ENCODE measurements at places on chromosomes 4 and X.

GRCh38 chr4:74890341-74890740 is 42.6 kb upstream of the PARM1 start:
- no peak for DNase-seq

DNA sequence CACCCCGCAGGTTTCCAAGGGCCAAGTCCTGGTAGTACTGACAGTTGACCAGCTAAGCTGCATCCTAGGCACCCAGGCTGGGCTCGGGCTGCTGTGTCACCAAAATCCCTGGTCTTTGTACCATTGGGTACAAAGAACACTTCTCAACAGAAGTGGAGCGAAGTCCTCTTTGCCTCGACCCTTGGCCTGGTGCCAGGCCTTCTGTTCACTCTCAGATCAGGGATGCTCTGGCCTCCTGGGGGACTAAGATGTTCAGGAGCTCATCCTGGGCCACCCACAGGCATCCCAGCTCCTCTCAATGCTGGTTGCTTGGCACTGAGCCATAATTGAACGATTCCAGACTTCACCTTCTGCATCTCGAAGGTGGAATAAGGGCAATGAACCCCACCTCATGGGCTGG is 13.8 kb upstream of the SLC2A9 start:
- no peak for DNase-seq

- no peak for DNase-seq
Measured at GRCh38 chrX:23907111-23907497, 634 bp downstream of the APOO start.

DNA sequence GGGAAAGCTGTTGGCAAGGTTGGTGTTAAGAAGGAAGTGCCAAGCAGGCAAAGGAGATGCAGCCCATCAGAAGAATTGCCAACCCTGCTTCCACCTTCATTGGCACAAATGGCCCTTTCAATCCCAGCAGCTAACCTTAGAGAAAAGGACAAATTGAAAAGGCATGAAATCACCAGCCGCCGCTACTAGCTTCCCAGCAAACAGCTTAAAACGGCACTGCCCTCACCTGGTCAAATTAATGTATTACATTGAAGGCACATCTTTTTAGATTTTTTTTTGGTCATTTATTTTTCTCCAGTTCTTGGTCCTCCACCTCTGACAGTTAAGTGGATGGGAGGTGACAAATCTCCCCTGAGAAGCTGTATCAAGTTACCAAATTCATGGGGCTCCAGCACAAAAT is 51.0 kb upstream of the NHSL2 start:
- DNase-seq, result no peak

GRCh38 chr4:64747919-64748715 is 338.9 kb upstream of the TECRL start:
- no peak for DNase-seq

- no peak for DNase-seq
Measured at GRCh38 chrX:49191574-49192011, 5.4 kb upstream of the PRICKLE3 start.

GRCh38 chr4:109902559-109903251 is 10.0 kb upstream of the EGF start:
- DNase-seq, result no peak

DNA sequence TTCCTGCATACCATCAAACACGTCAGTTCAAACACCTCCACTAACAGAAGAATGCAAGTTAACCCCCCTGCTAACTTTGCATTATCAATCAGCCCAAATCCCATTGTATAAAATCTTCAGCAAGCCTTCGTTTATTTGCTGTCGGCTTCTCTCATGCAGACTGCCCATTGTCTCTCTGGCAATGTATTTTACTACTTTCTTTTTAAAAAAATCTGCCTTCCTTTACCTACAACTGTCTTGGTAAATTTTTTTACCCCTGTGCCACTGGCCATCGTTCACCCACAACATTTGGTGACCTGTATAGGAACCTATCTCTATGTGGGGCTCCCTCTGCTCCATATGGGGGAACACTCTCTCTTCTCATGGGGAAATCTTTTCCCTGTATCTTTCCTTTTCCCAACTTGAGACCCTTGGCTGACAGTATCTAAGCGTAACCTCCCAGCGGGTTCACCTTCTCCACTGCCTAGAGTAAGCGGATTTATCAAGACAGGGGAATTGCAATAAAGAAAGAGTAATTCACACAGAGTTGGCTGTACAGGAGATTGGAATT is 244.6 kb downstream of the CPXCR1 start:
- no peak for DNase-seq

DNA sequence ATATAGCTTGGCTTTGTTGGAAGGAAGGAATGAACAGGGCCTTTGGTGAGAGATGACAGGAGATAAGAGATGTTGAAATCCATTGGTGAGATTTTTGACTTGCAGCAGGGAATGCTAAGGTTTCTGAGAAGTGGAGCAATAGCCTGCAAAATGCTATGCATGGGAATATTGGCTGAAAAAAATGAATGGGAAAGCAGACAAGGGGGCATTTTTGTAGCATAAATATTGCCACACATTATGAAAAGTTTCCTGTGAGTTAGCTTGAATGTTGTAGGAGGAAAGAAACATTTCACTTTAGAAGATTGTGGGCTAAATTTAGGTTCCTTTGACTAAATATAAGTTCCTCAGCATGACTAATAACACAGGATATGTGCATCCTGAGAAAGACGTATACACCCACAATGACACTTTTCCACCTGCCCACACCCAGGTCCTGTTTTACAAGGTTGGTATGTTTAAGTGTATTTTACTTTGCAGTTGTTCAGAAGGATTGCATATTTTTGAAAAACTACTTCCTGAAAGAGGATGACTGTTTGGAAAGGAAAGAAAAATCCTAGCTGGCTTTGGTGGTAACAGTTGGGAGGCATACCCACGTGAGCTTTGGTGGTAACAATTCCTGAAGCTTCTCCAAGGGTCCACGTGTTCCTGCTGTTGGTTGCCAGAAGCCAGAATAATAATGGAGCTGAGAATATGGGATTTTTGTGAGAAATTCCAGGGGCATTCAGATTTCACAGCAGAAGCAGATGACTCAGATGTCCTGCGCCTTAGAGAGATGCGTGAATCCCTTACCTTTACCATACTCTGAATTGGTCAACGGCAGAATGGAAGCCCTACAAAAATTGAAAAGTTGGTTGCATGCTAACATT is 28.5 kb downstream of the PHEX start:
- no peak for DNase-seq

- DNase-seq, result no peak
Measured at GRCh38 chrX:135543924-135544323, 23.5 kb downstream of the INTS6L start.
